Cardiac muscle cell (in vitro differentiated cells and primary cell): ENCODE measurements at places on chromosomes 7 and 10. TPM values are rescaled to one million over a fixed set of nuclear protein-coding genes. Genes with fewer than 3 reads are reported as not detected.

DNA sequence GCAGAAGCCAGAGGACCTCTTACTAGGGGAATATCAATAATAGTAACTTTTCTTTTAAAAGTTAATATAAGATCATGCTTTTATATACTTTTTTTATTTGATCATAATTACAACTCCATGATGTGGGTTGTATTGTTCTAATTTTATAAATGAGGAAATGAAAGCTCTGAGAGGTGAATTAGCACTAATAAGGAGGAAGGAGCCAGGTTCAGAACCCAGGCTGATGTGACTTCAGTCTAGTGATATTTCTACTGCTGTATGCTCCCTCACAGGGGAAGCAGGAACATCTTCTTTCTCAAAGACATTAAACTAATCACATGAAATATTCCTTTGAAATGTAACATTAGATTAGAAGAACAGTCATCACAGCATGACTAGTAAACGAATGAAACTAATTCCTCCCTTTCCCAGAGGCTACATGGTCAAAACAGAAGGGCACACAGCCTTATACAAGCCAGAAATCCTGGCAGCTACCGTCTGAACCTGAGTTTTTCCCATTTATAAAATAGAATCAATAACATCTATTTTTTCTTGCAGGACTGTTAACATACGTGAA, 81.4 kb upstream of the GJD4 start:
- DNase-seq: no peak

DNA sequence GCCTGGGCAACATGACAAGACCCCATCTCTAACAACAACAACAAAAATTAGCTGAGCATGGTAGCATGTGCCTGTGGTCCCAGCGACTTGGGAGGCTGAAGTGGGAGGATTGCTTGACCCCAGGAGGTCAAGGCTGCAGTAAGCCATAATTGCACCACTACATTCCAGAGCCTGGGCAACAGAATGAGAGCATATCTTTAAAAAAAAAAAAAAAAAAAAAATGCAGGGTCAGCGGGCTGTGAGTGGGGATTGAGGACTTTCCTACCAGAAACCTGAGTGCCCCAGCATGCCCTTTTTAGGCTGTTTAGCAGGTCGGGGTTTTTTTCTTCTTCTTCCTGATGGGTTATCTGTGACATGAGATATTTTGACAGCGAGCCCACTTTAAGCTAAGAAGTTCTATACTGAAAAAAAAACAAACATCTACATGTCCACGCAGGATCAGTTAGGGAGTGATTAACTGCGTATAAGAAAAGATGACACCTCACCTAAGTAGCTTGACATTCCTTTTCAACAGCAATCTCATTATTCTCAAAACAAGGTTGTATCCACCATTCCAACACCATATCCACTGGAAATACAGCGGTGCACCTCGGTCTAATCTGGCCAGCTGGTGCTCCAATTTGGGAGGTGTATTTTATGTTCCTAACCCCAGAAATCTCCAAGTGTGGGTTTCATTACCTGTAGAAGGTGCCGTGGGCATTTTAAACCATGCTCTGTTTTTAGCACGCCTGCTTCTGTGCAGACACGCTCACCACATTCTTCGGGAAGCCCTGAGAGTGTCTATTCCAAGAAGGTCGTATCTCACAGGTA, 13.8 kb upstream of the RFC2 start:
- no peak for DNase-seq

GRCh38 chr7:30436046-30436445, 42.5 kb downstream of the NOD1 start:
- no peak for DNase-seq

DNA sequence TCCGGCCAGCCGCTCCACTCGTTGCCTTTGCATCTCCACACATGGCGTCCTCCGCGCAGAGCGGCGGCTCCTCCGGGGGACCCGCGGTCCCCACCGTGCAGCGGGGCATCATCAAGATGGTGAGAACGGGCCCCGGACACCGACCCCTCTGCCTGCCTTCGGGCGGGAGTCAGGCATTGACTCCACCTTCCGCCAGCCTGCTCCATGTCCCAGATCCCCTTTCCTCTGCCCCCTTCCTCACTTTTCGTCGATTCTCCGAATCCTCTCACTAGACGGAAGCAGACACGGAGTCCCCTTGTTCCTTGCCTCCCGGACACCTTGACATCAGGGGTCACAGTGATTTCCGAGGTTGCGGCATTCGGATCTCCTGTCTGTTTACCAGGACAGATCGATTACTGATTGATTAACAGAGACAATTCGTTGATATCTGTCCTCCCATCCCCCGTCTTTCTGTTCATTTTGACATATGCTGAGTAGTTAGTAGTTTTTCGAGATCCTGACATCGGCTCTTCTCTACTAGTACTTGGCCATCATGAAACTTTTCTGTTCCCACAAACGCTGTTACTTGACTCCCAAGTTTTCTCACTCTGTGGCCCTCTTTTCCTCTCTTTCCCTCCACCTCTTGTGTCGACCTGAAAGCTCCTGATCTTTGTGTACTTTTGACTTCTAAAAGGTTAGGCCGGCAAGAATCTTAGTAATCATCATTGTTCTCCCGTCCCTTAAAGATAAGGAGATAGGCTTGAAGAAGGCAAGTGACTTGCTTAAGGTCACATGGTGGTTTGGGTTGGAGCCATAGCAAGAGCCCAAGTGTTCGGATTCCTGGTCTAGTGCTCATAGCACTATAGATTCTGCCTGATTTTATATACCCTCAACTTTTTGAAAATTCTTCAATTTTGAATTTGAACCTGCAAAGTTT, 597 bp downstream of the SND1 start:
- DNase-seq: peak; percentile 42

- DNase-seq: no peak
Observed at GRCh38 chr7:103715376-103716120, 269.5 kb upstream of the SLC26A5 start.

DNA sequence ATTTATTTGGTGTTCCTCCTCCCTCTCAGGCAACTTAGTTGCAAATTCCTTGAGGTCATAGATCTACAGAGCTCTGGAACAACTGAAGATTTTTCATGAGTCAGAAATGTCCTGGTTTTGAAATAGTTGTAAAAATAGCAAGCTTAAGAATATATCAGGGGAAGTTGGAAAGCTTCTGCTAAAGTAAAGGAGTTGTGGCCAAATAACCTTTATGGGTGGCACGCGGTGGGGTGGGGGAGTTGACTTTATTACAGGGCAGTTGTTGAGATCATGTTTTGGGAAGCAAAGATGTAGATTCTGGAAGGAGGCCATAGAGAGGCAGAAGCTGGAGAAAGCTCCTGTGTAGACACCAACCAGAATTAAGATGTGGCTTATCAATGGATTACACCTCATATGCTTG, 326.0 kb upstream of the MTPN start:
- peak; percentile 0 for DNase-seq

The GALNT17 gene
- 2.3 and 5.2 TPM in 2 replicates for total RNA-seq

The ALOX5 gene
- total RNA-seq: 0.06 and 1.4 TPM in 2 replicates

The HIP1 gene
- 32.3 and 34.6 TPM in 2 replicates for total RNA-seq

The PTER gene
- 1.4 and 5.3 TPM in 2 replicates for total RNA-seq

- no peak for DNase-seq
Observed at GRCh38 chr10:26334232-26334931, 103.8 kb upstream of the APBB1IP start.

DNA sequence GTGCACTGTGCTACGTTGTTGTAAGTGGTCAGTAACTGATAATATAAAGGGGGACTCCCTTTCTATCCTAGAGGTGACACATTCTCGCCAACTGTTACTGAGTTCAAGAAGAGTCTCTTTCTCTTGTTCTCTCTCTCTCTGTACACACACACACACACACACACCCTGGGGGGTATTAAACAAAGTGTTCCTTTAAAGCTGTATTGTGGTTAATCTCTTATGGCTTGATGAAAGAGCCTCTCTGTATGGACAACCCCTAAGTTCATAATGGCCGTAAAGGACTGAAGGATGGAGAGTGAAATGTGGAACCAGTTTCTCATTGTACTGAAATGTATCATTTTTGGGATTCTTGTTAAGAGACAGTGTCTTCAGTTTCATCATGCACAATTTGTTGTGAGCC, 145.2 kb upstream of the BMPER start:
- DNase-seq: no peak

GRCh38 chr7:50721661-50722259, 60.9 kb downstream of the GRB10 start:
- DNase-seq: peak; percentile 56

DNA sequence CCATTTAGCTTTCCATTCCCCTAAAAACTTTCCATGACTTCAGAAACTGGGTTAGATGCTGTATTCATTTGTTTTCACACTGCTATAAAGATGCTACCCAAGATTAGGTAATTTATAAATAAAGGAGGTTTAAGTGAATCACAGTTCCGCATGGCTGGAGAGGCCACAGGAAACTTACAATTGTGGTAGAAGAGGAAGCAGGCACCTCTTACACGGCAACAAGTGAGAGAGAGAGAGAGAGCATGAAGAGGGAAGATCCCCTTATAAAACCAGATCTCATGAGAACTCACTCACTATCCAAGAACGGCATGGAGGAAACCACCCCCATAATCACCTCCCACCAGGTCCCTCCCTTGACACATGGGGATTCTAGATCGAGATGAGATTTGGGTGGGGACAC, 336.8 kb downstream of the TFEC start:
- DNase-seq: no peak

The GRM3 gene
- not detected in 2 replicates for total RNA-seq

- DNase-seq: no peak
Observed at GRCh38 chr10:127259347-127259746, 63.0 kb upstream of the INSYN2A start.

The DGKI gene
- 29.2 and 52.7 TPM in 2 replicates for total RNA-seq

The MYPN gene
- total RNA-seq: 3.9 and 5.3 TPM in 2 replicates

DNA sequence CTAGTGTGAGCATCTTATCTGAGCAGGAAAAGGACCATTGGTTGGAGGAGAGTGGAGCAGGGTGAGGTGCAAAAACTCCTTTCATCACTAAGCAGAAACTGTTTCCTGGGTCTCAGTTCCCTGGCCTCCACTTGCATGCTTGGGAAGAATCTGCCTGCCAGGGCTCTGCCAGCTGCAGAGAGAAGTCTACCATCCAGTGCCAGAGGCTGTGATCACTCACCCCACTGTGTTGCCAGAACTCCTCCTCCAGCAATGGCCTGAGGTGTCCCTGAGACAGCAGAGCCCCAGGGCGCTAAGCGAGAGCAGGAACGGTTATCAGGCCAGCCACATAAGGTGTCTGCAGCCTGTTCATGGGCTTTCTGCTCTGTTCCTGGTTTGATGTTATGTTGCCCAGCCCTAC, 991.4 kb downstream of the CCSER2 start:
- no peak for DNase-seq

The AMPH gene
- total RNA-seq: 0.32 and 0.48 TPM in 2 replicates

The PTN gene
- 82.1 and 183 TPM in 2 replicates for total RNA-seq

The GIMAP4 gene
- 0.24 TPM in 1 of 2 replicates, not detected in the other for total RNA-seq

The GIMAP5 gene
- total RNA-seq: 0.25 and 0.45 TPM in 2 replicates

GRCh38 chr10:101492814-101493213, 95.2 kb downstream of the POLL start:
- DNase-seq: no peak

- no peak for DNase-seq
Observed at GRCh38 chr10:11074536-11075267, 57.0 kb downstream of the CELF2 start.

DNA sequence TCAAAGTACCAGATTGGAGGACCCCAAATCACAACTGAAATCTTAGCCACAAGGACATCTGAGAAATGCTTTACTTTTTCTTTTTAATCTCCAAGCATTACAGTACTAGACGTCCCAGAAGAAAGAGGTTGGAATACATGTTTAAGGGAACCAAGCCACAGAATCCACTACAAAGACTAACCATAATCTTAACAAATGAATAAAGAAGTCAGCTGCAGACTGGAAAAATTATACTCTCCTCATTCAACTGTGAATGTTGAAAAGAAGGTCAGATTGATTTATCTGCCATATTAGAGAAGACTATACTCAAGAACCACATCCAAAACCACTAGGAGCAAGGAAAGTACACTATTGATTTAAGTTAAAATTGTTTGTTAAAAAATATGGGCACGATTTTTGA, 102.1 kb upstream of the ABCB5 start:
- no peak for DNase-seq

GRCh38 chr10:96524741-96525140, 11.0 kb upstream of the TLL2 start:
- no peak for DNase-seq

GRCh38 chr10:17544465-17544864, 72.7 kb downstream of the HACD1 start:
- DNase-seq: no peak

The GLRX3 gene
- 71.3 and 86.3 TPM in 2 replicates for total RNA-seq

The TACC2 gene
- 50.0 and 98.0 TPM in 2 replicates for total RNA-seq

The ANKRD30A gene
- not detected in 2 replicates for total RNA-seq

The LLCFC1 gene
- not detected in 2 replicates for total RNA-seq

DNA sequence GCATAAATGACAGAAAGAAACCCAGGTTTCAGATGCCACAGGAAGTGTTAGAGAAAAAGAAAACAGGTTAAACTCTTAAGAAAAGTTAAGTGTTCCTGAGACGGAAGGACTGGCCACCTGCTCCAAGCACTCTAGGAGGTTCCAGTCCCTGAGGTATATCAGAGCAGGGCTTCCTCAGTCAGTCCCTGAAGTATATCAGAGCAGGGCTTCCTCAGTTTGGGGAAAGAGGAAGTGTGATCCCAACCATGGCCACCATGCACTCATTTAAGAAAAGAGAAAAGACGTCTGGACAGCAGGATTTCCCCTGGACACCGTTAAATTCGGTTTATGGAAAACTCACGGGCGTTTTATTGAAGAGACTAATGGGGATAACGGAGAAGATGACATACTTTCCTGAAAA, 133.4 kb upstream of the PFKP start:
- DNase-seq: no peak

DNA sequence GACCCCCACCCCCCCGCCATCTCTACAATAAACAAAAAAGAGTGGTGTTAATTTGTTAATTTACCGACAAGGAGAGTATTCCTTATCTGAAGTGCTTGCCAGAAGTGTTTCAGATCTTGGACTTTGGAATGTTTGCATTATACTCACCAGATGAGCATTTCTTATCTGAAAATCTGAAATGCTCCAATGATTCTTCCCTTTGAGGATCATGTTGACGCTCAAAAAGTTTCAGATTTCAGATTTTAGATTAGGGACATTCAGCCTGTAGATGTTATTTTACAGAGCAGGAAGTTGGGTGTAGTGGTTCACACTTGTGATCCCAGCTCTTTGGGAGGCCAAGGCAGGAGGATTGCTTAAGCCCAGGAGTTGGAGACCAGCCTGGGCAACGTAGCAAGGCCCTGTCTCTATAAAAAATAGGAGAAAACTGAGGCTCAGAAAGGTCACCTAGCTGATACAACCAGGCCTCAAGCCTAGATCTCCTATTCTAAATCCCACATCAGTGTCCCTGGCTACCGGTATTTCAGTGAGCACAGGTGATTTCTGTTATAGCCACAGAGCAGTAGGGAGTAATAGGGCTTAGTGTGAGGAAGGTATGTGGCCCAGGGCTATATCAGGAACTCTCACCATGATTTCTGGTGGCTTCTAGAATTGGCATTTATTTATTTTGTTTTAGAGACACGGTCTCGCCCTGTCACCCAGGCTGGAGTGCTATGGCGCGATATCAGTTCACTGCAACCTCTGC, 35.4 kb downstream of the TMEM120A start:
- no peak for DNase-seq

DNA sequence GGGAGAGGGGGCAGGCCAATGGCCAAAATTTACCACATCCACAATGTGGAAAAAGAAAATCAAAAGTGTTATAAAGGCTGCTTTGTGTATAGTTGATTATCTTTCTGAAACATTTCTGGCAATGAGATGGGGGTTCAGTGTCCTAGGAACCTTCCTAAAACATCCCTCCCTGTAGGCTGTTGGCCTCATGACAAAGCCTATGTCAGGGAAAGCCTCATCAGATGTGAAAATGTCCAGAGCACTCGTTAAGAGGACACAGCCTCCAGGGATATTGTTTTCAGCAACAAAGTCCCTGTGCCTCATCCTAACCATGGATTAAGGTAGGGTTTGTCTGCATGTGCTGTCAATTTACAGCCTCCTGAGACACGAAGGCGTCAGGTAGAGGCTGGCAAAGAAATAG, 17.0 kb downstream of the SUN3 start:
- peak; percentile 16 for DNase-seq

The PDE6C gene
- not detected in 2 replicates for total RNA-seq
